ENCODE measurements at places on chromosomes 2 and 18.

DNA sequence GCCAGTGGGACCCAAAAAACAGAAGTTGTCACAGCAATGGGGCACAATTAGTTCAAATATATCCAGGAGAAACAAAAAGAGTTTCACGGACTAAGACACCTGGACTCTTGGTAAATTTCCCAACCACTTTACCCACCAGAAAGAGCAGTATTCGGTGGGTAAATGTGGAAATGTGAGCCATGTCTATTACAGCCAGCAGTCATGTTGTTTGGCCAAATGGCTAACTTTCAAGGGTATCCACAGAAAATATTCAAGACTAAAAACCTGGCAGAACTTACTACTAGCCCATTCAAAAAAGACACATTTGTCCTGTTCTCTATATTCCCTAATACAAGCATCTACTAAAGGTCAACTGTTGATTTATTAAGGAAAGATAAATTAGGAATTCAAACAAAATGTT is 1296.0 kb upstream of the NXPH2 start:
- no peak for DNase-seq

GRCh38 chr2:16365366-16365765 is 300.3 kb downstream of the CYRIA start:
- peak; percentile 97 for DNase-seq

DNA sequence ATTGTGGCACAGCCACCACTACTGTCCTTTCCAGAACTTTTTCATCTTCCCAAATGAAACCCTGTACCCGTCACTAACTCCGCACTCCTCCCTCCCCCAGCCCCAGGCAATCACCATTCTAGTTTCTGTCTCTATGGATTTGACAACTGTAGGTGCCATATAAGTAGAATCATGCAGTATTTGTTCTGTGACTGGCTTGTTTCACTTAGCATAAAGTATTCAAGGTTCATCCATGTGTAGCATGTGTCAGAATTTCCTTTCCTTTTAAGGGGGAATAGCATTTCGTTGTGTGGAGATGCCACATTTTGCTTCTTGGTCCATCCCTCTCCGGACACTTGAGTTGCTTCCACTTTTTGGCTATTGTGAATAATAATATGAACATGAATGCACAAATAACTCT is 842 bp upstream of the CKAP2L start:
- no peak for DNase-seq

DNA sequence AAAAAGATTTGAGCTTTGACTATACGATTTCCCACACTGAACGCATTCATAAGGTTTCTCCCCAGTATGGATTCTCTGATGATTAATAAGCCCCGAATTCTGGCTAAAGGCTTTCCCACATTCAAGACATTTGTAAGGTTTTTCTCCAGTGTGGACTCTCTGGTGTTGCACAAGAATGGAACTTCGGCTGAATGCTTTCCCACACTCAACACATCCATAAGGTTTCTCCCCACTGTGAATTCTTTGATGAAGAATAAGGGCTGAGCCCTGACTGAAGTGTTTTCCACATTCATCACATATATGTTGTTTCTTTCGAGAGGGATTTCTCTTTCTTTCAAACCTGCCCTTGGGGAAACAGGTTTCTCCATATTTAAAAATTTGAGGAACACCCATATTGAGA is 6.9 kb downstream of the ZNF24 start:
- no peak for DNase-seq

DNA sequence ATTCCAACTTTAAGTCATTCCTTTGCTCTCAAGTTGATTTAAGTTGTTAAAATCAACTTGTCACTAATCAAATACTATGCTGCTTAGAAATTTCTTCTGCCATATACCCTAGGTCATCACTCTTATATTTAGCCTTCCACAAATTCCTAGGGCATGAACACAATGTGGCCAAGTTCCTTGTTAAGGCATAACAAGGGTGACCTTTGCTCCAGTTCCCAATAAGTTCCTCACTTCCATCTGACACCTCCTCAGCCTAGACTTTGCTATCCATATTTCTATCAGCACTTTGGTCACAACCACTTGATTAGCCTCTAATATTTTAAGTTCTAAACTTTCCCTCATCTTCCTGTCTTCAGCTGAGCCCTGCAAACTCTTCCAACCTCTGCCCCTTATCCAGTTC is 9.9 kb upstream of the TMEM37 start:
- DNase-seq = no peak

DNA sequence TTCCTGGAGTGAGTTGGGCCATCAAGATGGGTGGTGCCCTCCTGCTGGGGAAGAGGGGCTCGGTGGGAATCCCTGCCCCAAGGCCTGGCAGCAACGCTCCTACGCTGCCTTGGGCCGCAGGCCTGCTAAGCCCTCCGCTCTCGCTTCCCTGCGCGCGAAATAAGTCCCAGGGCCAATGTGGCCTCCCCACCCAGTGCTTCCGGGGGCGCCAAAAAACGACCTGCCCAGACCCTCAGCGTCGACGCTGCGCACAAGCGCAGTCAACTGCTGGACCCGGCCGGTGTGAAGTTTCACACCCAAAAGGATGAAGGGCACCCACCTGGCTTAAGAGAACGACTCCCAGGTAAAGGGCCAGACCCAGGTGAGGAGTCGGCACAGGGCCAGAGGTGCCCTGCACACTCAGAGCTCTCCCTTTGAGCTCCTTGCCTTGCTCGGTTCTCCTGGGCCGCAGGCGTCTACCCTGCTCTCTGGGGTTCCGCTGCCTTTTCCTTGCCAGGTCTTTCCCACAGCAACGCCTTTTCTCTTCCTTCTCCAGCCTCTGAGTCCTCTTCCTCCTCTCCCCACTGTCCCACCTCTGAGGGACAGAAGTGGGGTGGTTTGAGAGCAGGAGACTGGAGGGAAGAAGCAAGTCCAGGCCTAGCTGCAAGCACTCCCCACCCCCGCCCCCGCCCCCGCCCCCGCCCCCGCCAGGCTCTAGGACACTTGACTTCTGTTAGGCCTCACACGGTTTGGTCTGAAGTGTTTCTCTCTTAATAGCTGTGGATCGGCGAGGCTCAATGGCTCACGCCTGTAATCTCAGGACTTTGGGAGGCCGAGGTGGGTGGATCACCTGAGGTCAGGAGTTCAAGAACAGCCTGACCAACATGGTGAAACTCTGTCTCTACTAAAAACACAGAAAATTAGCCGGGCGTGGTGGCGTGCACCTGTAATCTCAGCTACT is at the start of gene DNAJC5G:
DNAJC5G (plus strand) TSS at position 223 of the 940 bp plus-strand sequence. CDS start 1,296 bp downstream, outside the sequence.
- no peak for DNase-seq

- DNase-seq = peak; percentile 41
These were observed 140.2 kb downstream of the BCL11A start for GRCh38 chr2:60413069-60413813.

DNA sequence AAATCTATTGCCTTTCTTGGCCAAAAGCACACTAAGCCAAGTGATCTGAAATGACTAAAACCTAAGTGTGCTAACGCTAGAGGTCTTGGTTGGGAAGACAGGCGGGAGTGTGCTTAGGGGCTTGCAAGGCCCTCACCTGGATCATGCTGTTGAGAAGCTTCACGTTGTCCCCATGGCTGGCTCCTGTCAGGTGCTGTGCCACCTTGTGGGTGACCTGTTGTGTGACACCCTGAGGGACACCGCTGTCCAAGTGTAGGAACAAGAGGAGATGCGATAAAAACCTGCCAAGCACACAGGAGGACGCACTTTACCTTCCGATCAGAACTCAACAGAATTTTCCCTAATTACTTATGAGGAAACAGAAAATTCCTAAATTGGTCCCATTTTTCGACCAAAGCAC is 50.8 kb downstream of the EPG5 start:
- DNase-seq = no peak

DNA sequence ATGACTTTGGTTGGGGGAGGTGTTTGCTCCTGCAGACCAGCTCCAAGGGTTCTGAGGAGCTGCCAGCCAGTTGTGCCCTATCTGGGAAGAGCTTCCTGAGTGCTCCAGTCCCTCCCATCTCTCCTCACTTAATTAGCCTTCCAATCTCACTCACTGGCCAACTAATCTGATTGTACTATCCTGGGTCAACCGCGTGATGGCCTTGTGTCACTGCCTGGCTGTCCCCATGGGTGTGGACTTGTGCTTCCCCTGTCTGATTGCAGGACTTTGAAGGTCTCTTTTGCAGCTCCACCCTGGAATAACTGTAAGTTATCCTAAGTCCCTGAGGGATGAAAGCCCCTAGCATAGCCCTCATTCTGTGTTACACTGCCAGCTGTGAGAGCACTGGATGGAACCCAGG is 65.0 kb downstream of the SLC4A5 start:
- peak; percentile 25 for DNase-seq

- no peak for DNase-seq
These were observed 68.9 kb downstream of the PTRHD1 start for GRCh38 chr2:24724111-24724775.

DNA sequence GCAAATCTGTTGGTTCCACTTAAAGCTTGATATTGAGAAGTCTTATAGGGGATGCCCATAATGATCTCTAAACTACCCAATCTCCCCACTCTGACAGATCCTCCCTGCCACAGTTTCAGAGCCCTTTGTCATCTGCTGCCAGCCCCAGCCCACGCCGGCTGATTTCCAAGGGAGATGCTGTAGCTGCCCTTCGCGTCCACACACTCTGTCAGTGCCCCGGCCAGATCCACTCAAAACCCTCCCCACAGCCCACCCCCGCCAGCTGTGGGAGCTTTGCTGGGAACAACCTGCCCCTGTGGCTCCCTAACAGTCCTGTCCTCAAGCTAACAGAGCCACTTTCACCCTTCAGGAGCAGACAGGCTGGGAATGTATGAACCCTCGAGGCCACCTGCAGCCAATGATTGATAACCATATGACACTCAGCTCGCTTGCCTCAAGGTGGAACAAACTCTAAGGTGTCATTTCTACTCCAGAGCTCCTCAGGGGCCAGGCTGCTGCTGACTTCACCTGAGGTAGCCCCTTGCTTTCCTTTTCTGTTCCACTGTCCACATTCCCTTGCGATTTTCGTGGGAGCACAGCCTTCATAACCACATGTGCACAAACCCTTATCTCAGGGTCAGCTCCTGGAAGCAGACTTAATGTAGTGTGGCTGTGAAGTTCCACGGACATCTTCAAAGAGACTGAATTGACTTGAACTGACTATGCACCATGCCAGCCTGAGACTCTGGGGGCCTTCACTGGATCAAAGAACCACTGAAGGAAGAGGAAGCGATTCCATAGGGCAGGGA is 92.6 kb upstream of the LGALSL start:
- DNase-seq = no peak
